ENCODE measurements at places on chromosomes 4 and X.

GRCh38 chrX:110280954-110281353 is 36.9 kb downstream of the AMMECR1 start:
- DNase-seq = no peak

DNA sequence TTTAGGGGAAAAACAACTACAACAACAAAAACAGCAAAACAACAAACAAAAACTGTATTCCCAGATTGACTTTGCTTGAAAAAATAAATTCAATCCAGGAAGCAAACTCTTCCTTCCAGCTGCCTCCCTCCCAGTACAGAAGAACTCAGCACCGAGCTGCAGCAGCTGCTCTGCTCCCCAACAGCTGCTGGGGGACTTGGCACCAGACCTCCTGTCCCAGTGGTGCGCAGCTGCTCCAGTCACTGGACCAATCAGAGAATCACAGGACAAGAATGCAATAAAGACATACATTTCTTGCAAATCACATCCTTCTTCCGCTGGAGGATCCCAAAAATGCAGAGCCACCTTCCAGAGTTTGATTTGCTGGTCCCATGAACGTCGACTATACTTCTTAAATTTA is 11.8 kb upstream of the FAM53A start:
- DNase-seq = no peak

GRCh38 chrX:121639781-121640180 is 592.4 kb downstream of the GLUD2 start:
- DNase-seq = no peak

DNA sequence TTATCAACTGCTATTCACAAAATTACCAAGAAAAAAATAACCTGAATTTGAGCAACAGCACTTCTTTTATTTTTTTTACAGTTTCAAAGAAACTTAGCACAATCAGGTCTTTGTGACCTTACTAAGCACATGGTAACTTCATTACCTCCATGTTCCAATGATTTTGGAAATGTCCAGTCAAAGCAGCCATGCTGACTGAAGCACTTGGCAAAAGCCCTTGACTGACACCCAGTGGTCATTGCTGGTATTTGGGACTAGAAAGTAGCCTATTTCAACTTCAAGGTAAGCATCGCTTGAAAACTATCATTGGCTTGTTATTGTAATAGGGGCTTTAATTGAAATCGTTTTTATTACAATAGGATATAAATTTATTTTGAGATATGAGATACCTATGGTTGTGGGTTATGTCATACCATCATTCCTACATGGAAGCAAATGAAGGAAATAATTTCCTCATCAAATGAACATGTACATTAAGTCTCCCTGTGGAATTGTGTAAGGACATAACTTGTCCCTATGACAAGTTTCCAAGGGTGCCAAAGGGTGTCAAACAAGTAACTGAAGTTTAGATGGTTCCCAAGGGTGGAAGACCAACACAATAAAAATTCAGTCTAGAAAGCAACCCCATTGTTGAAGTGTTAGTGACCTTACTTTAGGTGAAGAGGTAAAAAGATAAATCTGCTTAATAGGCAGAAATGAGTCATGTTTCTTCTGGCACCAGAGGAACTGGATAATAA is 15.2 kb upstream of the ANXA10 start:
- no peak for DNase-seq

GRCh38 chr4:102828497-102828808 is 1.1 kb upstream of the UBE2D3 start:
- DNase-seq = no peak

GRCh38 chr4:177855507-177856197 is 413.4 kb upstream of the AGA start:
- DNase-seq = no peak

DNA sequence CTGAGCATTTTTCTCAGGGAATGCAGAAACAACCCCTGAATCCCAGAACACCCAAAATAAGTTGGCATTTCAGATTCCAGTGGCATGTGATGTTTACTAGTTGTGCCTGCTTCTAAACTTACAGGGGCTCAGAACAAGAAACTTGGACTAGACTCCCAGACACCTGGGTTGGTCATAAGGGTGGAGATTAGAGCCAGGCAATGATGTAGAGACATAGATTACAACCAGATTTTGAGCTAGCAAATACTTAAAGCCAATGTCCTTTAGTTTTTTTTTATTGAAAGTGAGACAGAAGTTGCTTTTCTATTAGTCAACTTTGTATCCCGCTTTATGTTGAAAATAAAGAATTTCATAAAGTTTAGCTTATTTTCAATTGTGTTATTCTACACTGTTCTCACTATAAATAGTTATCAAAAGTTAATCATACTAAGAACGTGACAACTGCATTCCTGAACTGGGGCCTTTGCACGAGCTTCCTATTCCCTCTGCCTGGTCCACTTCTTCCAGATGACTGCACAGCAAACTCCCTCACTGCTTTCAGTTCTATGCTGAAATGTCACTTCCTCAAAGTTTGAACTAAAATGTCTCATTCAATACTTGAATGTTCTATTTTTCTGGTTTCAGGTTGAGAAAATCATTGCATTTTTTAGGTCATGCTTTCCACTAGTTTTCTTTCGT is 224.7 kb upstream of the PPP1R2C start:
- no peak for DNase-seq

- no peak for DNase-seq
Measured at GRCh38 chr4:10671366-10671765, 13.2 kb downstream of the CLNK start.

GRCh38 chr4:110516106-110516922 is 40.4 kb downstream of the ENPEP start:
- DNase-seq = peak; percentile 49

DNA sequence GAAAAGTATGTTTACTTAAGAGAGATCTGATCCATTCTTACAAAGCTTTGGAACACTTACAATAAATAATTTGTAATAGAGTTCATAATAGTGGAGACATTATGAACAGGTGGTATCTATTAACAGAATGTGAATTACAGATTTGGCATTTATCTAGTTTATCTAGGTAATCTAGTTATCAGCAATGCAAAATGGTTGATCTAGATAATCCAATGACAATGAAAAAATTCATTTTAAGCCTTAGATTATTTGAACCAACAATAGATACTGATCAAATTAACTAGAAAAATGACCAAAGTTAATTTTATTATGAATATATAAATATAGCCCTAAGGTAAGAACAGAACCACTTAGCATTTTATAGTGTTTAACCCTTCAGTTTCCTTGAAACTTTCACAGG is 10.4 kb upstream of the NSUN7 start:
- no peak for DNase-seq

DNA sequence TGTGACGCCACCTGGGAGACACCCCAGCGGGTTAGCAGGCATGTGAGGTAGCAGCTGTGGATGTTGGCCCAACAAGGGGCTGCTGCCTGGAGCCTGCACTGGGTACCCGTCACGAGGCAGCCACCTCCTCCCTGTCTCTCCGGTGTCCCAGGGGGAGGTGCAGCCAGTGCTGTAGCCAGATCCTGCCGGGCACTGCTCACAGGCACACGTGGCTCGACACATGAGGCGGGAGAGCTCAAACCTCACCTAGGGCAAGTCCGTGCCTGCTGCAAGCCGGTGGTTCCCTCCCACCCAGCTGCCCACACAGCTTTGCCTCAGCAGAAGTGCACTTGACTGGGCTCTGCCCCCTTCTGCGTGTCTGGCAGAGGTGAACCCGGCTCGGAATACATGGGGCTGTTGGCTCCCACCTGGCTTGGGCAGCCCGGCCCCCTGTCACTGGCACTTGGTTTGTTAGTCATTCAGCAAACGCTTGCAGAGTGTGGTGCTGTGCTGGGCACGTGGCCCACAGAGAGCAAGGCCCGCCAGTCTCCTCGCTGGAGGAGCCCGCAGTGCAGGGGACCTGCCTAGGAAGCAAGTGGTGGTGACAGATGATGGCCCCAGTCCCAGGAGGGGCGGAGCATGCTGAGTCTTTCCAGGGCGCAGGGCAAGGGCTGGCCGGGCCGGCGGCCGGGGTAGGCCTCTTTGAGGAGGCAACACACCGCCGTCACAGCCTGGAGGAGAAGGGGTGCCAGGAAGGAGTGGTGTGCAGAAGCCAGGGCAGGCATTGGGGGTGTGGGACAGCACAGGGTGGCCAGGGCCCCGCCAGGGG is 10.1 kb upstream of the SH3TC1 start:
- no peak for DNase-seq

DNA sequence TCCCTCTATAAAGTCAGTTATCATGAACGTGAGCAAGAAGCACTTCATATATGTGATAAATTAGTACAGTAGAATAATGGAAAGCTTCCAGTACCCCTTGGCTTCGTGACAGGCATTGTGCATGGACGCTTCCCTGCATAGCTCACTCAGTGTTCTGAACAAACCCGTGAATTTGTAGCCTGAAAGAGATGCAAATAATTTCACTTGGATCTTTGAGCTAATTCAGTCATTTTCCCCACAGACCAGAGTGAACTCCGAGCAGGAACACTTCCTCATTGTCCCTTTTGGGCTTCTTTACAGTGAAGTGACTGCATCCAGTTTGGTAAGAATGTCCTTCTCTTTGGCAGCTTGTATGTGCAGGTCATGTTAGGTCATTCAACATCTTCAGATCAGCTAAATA is 50.1 kb downstream of the ADD1 start:
- no peak for DNase-seq

GRCh38 chrX:40107291-40108161 is 9.8 kb upstream of the BCOR start:
- DNase-seq = no peak

DNA sequence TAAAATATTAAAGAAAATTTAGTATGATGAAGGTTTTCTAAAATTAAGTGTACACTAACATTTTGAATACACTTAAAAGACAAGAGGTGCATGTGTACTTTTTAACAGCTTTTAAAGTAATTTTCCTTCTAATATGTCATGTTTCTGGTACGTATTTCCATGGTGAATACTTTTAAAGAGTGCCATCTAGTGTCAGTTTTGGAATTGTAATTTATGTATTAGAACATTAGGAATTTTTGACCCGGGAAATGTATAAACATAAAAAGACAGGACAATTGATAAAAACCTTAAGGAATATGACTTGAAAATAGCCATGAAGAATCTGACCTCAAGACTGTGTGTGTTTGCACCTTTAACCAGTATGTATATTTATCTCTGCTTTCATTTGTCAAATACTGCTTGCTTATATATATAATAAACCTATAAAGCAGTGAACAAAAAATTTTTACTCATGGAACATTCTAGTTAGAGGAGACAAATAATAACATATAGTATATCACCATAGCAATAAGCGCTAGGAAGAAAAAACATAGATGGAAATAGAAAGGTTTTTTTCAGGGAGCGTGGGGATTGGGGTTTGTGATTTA is 7.2 kb downstream of the GSTCD start:
- no peak for DNase-seq

- DNase-seq = no peak
Measured at GRCh38 chr4:288891-289290, 16.4 kb downstream of the ZNF732 start.

GRCh38 chr4:108313546-108314339 is 145.0 kb upstream of the LEF1 start:
- no peak for DNase-seq

- DNase-seq = no peak
Measured at GRCh38 chr4:80078346-80079092, 5.5 kb upstream of the ANTXR2 start.

GRCh38 chr4:138555108-138555507 is 313.0 kb upstream of the SLC7A11 start:
- no peak for DNase-seq

- DNase-seq = no peak
Measured at GRCh38 chr4:169054879-169055278, 44.8 kb upstream of the CBR4 start.

GRCh38 chr4:46385946-46386345 is 4.0 kb downstream of the GABRA2 start:
- no peak for DNase-seq

- no peak for DNase-seq
Measured at GRCh38 chrX:38985375-38985774, 184.1 kb downstream of the MID1IP1 start.

GRCh38 chr4:114857831-114858230 is 255.6 kb downstream of the NDST4 start:
- DNase-seq = no peak

- DNase-seq = no peak
Measured at GRCh38 chr4:70760662-70761061, 38.9 kb downstream of the RUFY3 start.

DNA sequence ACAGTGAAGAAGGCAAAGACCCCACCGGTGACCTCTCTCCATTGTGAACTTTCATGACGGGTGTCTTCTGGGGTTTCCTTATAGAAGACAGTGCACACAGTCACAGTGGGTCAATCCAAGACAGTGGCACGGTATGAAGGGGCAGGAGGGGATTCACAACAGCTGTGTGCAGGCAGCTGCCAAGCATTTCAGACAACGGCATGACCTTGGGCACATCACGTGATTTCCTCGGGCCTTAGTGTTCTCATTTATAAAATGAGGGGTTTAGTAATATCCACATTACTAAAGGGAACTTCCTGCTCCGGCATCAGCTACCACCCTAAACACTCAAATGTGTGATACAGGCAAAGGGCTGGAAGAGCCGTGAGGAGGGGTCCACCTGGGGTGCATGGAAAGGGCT is 42.9 kb downstream of the RBM47 start:
- no peak for DNase-seq

GRCh38 chr4:823176-823760 is 2.7 kb downstream of the CPLX1 start:
- DNase-seq = no peak
